ENCODE measurements at places on chromosomes 1 and 21.
A peak's percentile ranks its signal among the peaks of the same experiment; 100 is the strongest.

GRCh38 chr1:61570191-61570590 lies 154.8 kb downstream of the TM2D1 start:
- DNase-seq: no peak

DNA sequence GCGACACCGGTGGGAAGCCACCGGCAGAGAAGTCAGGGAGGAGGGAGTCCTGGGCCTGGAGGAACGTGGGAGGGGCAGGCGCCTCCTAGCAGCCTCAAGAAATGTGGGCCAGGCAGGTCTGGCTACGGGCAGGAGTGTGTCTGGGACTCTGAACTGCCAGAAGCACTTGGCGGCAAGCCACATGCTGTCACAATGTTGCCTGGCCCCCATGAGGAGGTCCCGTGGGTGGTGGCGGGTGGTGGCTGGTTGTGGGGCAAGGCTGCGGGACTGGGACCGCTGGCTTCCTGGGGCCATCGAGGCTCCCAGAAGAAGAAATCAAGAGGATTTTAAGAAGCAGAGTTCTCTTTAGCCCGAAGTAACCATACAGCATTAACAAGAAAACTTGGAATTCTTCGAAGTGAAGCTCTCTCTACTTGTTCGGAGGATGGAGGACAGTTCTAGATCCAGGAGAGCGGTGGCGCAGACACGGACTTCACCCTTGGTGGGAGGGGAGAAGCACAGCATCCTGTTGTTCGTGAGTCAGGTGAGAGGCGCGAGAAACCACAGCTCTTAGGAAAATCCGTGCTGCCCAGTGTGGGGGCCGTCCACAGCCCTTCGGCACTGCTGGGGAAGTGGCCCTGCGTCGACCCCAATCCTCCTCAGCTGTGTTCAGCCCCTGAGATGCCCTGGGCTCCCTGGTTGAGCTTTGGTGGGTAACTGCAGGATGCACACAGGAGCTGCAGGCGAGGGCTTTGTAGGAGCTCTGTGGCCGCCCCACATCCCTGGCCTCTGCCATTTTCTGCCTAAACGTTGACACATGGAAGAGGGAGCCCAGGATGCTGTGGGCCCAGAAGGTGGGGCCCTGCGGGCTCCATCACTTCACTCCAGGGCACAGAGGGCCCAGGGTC lies 12.4 kb downstream of the SKI start:
- no peak for DNase-seq

DNA sequence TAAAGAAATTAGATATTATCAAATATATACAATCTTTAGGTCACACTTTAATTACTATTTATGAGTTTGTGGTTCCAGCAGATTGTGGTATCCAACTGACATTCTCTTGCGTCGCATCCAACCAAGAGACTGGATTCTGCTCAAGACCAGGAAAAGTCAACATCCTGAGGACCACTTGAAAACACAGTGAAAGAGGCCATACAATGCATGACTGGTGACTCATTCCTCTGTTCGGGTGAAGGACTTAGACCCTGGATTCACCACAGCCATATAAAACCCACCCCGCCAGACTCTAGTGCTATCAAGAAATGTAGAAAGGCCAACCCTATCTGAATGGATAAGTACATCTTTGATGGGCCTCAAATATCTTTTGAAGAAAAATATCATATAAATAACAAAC lies 14.5 kb upstream of the CFHR4 start:
- no peak for DNase-seq

DNA sequence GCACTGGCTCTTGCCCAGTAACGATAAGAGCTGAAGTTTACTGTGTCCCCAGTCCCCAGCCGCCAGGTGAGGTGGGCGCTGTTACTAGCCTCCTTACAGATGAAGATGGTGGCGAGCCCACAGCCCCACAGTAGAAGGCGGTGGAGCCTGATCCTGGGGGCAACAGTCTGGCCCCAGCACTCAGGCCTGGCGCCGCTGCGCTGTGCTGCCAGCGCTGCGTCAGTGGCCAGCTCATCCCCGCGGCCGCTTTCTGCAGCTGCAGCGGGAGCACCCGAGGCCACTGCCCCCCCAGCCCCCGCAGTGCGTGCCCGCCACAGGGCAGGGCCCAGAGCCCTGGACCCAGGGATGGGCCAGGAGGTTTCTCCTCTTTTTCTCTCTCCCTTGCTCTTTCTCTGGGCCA lies 13.3 kb downstream of the H6PD start:
- DNase-seq: no peak

DNA sequence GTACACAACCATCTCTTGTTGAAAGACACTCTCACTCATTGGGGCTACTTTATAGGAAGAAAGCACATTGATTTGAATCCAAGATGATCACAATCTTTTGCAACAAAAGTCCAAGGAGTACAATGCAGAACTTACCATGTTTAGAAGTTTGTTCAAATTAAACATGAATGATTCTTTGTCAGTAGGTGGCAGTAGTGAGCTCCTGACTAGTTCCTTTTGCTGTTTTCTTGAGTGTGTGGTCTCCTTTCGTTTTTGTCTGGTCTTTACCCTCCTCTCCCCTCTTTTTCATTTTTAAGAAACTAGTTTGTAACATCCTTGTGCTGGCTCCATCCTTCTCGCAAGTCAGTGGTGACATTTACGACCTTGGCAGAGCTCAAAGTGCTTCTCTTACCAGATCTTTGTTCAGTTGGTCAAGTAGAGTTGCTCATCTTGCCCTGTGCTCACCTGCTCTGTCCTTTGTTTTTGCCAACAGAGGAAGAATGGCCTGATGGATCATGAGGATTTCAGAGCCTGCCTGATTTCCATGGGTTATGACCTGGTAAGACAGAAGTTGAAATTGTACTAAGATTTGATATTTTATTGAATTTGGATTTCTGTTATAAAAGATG lies 35.7 kb upstream of the MTR start:
- DNase-seq: peak; percentile 32

DNA sequence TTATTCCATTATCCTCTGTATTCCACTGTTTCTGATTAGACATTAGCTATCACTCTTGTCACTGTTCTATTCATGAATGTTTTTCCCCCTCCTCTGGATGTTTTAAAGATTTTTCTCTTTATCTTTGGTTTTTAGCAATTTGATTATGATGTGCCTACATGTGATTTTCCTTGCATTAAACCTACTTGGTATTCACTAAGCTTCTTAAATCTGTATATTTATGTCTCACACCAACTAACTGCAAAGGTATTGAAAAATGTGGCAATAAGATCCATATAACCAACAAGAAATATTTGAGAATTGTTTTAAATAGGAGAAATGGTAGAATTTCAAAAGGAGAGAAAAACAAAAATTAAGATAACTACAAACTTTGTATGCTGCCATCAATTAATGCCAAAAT lies 25.2 kb downstream of the FAF1 start:
- DNase-seq: no peak

DNA sequence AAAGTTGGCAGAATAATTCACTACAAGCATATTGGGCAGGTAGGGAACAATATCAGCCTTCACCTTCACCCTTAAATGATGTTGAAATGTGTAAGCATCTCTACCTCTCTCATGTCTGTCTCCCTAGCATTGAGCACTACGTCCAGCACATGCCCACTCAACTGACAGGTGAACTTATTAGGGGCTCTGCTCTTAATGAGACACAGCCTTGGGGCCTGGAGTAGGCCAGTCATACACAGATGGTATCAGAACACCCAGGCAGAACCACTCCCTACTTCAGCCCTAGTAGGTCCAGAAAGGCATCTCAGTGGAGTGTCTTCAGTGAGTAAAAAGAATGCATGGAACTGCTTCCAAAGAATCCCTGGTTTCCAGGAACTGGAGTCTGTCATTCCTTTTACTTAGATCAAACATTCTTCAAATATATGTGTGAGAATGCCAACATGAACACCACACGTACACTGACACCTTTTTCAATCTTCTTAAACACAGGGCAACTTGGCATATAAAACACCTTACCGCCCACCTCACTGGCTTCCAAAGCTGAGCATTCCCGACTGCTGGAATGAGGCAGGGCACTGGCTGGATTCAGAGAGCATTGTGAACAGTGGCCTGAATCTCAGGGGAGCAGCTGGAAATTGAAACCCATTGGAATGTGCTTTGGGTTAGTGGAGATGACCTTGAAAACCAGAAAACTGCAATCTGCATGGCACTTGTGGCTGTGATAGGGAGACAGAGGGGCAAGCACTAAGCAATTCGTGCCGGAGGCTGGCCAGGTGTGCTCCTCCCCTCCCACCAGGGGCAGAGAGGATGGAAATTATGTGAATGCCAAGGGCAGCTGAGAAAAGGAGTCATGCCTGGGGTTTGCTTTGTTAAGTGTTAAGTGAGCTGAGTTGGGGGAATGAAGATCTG lies 24.2 kb upstream of the HSD3B1 start:
- no peak for DNase-seq

GRCh38 chr1:212127221-212127620 lies 91.7 kb downstream of the DTL start:
- no peak for DNase-seq
